ENCODE measurements at places on chromosomes 5 and 9.

- DNase-seq, result no peak
Measured at GRCh38 chr5:35036536-35036935, 11.2 kb downstream of the AGXT2 start.

GRCh38 chr5:124021776-124022175 lies 509.8 kb downstream of the CSNK1G3 start:
- DNase-seq, result no peak

GRCh38 chr5:142202282-142202681 lies 93.7 kb downstream of the NDFIP1 start:
- DNase-seq, result no peak

GRCh38 chr9:94498801-94499453 lies 56.0 kb upstream of the PCAT7 start:
- DNase-seq, result no peak

GRCh38 chr9:109012009-109012875 lies 1.1 kb downstream of the CTNNAL1 start:
- peak; percentile 76 for DNase-seq

DNA sequence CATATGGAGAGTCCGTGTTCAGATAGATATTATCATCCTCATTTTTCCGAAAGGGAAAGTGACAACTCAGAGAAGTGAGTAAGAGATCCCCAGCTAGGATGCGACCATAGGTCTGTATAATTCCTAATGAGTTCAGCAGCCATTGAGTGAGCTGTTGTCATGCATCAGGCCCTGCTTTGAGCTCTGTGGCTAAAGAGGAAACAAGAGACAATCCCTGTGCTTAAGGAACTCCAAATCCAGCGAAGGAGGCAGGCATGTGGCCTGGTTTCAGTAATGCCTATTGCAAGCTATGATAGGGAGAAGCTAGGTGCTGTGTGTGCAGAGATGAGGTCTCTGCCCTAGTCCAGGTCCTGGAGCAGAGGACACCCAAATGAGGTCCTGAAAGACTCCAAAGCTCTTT lies 192.8 kb downstream of the ACTL7B start:
- no peak for DNase-seq

DNA sequence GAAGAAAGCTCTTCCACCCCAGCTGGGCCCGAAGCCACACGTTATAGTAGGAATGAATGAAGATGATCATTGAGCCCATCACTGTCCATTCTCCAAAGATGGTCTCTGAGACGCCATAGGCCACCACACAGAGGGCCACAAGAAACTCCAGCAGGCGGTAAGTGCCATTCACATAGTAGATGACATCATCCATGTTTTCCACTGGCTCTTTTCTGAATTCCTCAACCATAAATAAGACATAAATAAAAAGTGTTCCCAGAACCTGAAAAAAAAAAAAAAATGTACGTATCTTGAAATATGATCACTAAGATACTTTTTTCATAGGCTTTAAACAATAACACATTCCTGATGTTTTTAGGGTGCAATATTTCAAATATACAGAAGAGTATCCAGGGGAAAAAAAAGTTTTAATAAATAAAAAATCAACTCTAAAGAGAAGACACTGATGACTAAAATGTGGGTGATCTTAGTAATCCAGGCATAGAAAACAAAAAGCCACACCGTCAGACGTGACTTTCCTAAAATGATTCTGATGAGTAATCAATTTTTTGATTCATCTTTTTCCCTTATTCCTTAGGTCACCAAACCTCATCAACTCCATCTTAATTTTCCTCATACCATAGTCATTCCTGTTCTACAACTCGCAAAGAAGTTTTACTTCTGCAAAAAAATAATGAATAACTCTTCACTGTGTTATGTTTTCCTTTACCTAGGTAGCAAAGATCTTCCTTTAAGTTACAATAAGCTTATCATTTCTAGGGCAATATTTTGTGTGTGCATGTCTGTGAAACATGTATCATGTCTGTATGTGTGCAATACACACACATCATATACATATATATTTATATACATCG lies 47.8 kb downstream of the RNF145 start:
- no peak for DNase-seq

DNA sequence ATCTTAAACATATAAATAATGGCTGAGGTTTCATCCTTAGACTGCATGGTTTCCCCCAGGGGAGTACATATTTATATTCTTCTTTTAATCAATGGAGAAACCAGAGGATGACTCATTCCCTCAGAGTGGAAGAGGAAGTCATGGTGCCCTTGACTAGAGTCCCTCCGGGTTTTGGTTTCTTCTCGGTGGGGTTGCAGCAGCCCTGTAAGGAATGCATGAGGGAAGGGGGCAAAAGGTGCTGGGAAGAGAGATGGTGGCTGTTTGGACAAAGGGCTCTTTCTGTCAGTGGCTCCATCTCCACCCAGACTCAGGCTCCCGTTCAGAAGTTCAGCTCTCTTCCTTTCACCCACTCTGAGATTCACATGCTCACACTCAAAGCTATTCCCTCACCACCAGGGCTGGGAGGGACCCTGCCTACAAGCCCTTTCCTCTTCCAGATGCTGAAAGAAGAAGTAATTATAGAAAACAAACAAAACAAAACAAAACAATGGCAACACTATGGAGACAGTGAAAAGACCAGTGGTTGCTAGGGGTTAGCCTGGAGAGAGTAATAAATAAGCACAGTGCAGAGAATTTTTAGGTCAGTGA lies 129.8 kb upstream of the IL12B start:
- DNase-seq, result no peak

- peak; percentile 1 for DNase-seq
Measured at GRCh38 chr5:179431221-179431824, 86.1 kb upstream of the ADAMTS2 start.

- no peak for DNase-seq
Measured at GRCh38 chr5:80125962-80126480, 90.9 kb downstream of the THBS4 start.

GRCh38 chr5:40606077-40606765 lies 73.5 kb upstream of the PTGER4 start:
- DNase-seq, result no peak

DNA sequence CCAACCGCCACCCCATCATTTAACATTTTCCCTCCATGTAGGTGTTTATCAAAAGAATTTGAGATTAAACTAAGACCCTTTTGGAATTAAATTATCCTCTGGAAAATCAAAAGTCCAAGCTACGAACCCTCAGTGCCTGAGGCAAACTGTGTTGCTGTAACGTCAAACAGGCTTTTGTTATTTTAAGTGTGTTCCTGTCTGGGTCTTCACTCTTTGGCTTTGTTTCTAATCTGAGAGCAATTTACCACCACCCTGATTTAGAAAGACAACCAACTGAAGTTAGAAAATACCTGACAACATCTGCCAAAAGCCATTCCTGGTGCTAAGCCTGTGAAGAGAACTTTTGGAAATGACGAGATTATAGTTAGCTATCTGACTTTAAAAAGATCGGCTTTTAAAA lies 199.9 kb downstream of the DIRAS2 start:
- DNase-seq, result no peak

- DNase-seq, result no peak
Measured at GRCh38 chr5:146607659-146608332, 91.8 kb upstream of the GPR151 start.

DNA sequence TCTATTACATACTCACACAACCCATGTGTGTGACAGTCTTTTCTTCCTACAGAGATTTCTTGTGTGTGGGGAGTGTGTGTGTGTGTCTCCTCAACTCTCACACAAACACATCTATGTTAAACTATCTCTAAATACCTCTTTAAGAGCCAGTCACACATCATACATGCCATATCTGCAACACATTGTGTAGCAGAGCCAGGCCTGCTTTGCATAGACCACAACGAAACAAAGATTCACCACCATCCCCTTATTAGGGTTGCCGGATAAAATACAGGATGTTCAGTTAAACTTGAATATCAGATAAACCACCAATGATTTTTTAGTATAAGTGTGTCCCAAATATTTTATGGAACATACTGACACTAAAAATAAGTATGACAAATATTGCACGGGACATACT lies 2.3 kb downstream of the FAM170A start:
- DNase-seq, result no peak

DNA sequence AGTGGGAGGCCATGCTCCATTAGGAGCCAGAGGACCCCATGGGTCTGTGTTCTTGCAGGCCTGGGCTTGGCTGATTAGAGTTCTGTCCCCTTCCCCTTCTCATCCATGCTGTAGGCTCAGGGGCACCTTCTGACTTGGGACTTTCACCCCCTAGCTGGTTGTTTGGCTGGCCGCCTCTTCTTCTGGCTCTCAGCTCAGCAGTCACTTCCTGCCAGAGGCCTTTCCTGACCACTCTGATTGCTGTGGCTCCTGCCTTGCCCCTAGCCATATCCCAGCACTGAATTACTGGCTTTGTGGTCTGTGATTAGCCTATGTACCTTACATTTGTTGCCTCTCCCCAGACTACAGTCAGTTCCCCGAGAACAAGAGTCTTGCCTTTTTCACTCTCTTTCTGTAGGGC lies 14.6 kb downstream of the ENTREP1 start:
- peak; percentile 34 for DNase-seq

DNA sequence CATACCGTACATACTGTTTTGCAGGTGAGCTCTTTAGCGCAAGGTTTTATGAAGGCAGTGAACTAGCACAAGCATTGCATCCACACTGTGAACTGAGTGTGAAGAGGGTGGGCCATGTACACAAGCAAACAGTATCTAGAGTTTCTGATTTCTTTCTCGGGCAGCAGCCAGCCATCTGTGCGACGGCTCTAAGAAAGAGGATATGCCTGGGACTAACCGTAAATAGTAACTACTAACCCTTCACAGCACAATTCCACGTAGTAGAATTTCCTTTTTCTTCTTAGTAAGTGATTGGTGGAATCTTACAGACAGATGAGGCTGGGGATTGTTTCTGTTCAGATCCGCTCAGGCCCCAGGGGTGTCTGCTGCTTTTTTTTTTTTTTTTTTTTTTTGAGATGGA lies 89.0 kb downstream of the DRD1 start:
- no peak for DNase-seq

- no peak for DNase-seq
Measured at GRCh38 chr5:111461255-111461671, 51.1 kb downstream of the STARD4 start.

- no peak for DNase-seq
Measured at GRCh38 chr9:16352251-16352650, 518.2 kb downstream of the BNC2 start.

GRCh38 chr9:20269620-20270019 lies 352.7 kb downstream of the MLLT3 start:
- DNase-seq, result no peak

- DNase-seq, result peak; percentile 26
Measured at GRCh38 chr5:31232273-31232888, 38.9 kb downstream of the CDH6 start.

DNA sequence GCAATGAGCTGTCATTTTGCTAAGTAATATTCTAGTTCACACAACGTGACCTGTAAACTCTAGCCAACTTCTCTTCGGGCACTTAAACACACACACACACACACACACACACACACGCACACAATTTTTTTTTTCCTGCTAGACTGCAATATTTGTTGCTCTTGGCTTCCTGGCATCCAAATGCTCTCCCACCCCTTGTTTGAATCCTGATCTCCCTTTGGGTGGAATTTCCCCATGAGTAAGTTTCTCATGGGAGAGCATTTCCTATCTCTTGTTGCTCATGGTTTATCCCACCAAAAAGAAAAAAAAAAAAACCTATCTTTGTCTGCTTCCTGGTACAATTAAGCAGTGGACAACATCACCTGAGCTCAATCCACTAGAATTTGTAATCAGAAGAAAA lies 54.7 kb upstream of the TSLP start:
- no peak for DNase-seq

DNA sequence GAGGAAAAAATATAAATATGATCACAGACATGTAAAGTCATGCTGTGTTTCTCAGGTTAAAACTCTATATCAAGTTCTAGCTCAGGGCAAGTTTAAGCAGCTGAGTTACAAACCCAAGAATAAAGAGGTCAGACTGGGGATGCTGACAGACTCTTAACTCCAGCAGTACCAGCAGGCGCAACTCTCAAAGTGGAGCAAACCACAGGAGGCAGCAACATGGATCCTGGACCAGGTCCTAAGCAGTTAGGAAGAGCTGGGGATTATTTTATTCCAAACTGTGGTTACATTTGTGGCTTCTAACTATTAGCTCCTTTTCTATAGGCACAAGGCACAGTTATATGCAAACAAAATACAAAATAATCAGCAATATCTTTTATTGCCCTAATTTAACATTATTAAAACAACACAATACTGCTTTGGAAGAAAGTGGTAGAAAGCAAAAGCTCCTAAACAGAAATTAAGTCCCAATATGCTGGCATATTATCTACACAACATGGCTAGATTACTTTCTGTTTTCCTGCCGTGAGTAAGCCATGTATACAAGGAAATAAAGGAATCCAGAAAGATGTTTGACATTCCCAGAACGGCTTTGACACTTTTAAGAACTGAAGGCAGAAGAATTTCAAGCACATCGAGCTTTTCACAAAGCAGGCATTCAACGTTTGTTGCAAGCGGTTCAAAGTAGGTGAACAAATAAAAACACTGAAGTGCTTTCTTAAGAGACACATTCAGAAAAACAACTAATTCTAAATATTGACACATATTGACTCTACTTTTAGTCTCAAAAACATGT lies 378.8 kb upstream of the ZNF608 start:
- DNase-seq, result no peak

- DNase-seq, result no peak
Measured at GRCh38 chr5:139092741-139093343, 105.3 kb downstream of the SIL1 start.

GRCh38 chr5:75524071-75524470 lies 12.4 kb downstream of the POLK start:
- DNase-seq, result no peak

- DNase-seq, result peak; percentile 47
Measured at GRCh38 chr5:73233461-73234203, 60.6 kb downstream of the TMEM174 start.

DNA sequence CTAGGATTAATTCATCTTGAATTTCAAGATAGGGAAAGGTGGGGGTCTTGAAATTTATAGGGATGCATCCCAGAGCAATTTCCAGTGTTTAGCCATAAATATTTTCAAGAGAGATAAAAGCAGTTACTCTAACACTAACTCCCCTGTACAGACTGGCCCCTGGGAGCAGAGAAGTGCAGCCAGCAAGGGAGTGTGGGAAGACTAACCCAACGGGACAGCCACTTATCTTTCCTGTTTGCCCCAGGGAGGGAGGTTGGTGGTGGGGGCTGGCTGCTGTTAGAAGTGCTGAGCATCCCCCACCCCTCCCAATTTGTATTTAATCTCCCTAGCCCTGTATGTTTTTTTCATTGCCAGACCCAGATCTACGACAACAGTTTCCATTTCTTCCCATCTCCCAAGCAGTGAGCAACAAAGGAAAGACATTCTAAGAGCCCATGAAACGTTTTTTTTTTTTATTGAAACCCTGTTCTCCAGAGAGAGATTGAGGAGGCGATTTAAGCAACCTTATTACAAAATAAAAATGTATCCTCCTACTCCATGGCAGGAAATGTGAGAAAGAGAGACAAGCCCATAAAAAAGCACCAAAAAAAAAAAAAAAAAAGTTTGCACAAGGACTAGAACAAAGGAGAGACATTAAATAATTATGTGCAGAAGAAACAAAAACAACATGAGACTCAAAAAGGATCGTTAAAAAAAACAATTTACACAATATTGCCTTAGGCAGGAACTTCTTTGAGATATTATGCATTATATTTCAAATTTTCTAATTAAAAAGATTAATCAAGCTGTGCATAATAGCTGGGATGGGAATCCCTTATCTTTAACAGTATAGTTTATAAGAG lies 343.4 kb downstream of the ARHGEF28 start:
- DNase-seq, result no peak

- no peak for DNase-seq
Measured at GRCh38 chr9:110797611-110798010, 129.0 kb downstream of the MUSK start.

All from femur (tissue), 1 donor.